ENCODE measurements at places on chromosomes 13 and 19. TPM values are rescaled to one million over a fixed set of nuclear protein-coding genes. Genes with fewer than 3 reads are reported as not detected.

Gene LILRB3
- total RNA-seq = not detected

DNA sequence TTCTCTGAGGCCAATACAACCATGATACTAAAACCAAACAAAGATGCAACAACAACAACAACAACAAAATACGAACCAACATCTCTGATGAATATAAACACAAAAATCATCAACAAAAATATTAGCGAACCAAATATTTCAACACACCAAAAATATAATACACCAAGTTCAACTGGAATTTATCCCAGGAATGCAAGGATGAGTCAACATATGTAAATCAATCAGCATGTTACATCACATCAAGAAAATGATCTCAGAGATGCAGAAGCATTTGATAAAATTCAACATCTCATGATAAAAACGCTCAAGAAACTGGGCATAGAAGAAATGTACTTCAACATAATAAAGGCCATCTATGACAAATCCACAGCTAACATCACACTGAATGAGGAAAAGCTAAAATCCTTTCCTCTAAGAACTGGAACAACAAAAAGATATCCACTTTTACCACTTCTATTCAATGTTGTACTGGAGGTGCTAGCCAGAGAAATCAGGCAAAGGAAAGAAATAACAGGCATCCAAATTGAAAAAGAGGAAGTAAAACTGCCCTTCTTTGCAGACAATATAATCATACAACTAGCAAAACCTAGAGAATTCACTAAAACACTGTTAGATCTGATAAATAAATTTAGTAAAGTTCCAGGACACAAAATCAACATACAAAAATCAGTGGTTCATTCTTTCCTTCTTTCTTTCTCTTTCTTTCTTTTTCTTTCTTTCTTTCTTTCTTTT lies 2448.7 kb upstream of the PCDH20 start:
- DNase-seq = no peak

DNA sequence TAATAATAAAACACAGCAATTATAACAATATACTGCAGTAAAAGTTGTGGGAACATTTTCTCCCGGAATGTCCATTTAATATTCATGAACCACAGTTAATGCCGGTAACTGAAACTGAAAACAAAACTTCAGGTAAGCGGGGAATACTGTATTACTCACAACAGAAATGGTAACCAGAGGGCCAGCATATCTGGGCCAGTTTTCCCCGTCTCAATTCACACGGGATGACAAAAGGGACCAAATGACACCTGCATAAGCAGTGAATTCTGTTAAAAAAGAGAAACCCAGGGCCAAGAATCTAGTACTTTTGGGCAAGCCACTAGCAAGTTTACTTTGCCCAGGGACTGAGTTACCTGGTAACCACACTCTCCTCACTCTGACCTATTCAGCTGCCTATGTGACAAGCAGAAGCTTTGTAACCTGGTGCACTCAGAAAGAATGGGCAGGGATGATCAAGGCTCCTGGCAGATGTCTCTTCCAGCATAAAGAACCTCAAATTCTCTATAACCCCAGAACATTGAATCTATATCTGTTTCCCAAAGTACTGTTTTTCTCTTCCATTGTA lies 1171.2 kb downstream of the DIAPH3 start:
- no peak for DNase-seq

Gene ZNF667
- 0.52 TPM for total RNA-seq

- no peak for DNase-seq
Measured at GRCh38 chr13:111065698-111066097, 49.4 kb upstream of the ARHGEF7 start.

Gene LAIR1
- 71.6 TPM for total RNA-seq

Measured in activated CD8-positive, alpha-beta memory T cell treated with anti-CD3 and anti-CD28 coated beads, Interleukin-2, amount 10 ng/mL, durations not matched to agents 7 days and 5 days (primary cell).